Ascending aorta (tissue), 2 donors: ENCODE measurements at places on chromosomes 1 and 21.

DNA sequence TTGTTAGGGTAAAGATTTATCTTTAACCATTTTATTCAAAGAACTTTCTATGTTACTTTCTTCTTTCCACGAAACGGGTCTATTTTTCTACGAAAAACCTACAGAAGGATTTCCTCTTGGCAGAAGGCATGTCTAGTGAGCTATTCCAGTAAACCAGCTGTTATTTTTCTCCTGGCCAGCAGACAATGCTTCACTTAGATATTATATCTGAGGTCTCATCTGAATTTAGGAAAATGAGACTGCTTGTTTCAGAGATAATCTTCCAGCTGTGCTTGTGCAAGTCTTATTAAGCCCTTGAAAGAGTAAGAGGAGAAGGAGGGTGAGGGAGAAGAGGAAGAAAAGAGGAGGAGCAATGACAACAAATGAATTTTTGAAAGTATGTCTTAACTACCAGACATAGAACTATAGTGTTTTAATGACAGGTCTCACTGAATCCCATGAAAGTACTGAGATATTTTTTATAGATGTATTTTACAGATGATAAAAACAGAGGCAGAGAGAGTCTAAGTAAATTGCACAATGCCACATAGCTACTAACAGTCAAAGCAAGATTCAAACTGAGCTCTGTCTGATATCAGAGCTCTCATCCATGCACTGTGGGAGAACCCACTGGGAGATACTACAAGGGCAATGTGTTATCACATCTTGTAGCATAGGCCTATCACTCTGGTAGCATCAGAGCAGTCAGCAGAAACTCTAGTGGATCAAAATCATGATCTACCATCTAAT, 54.6 kb upstream of the SAMSN1 start:
- DNase-seq, result no peak

- no peak for DNase-seq
Measured at GRCh38 chr1:88888750-88889149, 2.6 kb downstream of the GTF2B start.

DNA sequence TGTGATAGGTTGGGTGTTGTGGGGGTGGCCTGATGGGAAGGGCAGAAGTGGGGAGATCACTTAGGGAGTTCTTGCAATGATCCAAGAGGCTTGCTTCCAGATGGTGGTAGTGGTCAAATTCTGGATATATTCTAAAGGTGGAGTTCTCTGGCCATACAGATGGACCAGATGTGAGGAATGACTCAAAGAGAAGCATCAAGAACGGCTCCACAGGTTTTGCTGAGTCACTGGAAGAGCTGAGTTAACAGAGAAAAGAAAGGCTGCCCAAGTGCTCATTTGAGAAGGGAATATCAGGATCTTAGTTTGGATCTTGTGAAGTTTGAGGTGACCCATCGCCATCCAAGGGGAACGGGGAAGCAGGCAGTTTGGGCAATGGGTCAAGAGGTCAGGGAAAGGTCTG, 192.9 kb upstream of the GALNT2 start:
- no peak for DNase-seq

- no peak for DNase-seq
Measured at GRCh38 chr1:41323243-41323642, 38.0 kb upstream of the FOXO6 start.

DNA sequence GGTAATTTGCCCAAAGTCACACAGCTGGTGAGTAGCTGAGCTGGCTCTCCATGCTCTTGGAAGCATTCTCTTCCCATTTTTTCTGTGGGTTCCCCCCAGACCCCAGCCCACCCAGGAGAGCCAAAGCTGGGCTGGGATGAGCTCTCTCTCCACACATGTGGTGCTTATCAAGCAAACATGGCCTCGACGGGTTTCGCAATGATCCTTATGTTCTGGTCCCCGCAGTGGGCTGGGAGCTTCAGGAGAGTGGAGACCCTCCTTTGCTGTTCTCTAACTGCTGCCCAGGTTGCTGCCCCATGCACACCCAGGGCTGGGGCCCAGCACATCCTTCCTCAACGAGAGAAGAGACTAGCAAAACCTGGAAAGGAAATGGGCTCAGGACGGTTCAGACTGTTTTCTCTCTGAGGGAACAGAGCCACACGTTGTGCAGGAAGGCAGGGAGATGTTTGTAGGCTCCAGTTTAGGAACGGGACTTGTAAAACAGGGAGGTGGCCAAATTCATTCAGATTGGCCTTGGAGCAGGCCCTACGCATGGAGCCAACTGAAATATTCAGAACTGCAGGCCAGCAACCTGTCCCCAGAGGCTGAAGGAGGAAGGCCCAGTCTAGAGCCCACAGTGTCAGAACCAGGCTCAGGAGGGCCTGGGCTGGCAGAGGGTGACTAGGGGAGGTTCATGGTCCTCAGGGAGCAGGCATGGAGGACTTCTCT, 27.2 kb upstream of the CSF1 start:
- DNase-seq, result peak; percentile 77

- DNase-seq, result no peak
Measured at GRCh38 chr1:205714190-205714905, 34.0 kb upstream of the SLC45A3 start.

DNA sequence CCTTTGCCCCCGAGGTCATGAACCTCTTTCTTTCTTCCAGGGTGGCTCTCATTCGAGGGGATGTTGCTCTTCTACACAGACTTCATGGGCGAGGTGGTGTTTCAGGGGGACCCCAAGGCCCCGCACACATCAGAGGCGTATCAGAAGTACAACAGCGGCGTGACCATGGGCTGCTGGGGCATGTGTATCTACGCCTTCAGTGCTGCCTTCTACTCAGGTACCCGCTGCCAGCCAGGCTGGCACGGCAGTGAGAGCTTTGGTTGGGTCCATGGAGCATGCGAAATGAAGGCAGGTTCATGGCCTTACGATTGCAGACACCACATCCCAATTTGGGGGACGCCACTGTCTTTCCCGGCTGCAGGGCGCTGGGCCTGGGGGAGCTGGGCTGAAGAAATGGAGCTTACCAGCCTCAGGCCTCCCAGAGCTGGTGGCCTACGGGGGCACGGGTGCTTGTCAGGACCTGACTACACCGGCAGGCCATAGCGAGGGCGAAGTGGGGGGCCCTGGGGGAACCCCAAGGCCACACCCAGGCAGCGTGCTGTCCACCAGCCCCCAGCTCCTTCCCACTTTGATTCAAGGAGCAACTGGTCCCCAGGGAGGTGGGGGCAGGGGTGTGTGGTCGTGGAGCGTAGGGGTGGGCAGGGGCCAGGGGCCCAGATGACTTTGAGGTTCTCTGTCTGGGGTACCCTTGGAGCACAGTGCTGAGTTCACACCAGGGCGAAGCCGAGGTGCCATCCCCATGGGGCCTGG, 20.0 kb downstream of the SLC45A1 start:
- DNase-seq, result no peak

GRCh38 chr1:13617773-13618172, 34.1 kb downstream of the PDPN start:
- no peak for DNase-seq

GRCh38 chr21:36434144-36434543, 45.8 kb downstream of the CLDN14 start:
- DNase-seq, result no peak

DNA sequence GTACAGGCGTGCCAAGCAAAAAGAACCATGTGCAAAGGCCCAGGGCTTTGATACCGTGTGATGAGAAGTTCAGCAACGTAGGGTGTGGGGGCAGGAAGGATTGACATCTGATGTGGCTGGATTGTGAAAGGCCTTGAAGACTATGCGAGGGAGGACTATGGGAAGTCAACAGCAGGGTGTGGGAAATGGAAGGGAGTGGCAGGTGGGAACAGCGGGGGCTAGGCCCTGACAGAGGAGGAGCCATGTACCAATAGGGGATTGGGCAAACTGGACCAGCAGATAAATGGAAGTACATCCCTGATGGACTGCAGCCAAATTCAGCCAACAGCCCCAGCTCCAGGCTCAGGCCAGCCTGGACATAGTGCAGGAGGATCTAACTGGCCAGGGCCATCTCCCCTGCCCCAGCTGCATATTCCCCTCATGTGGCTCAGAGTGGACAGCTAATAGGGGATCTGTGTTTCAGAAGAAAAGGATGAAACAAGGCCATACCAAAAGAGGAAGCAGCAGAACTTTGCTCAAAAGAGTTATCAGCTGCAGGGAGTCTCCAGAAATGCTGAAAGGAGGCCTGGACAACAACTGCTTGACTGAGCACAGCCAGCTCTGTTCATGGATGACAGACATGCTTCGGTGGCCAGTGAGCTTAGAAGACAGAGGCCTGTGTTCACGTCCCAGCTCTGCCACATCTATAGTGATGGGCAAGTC, 140.2 kb upstream of the SGIP1 start:
- DNase-seq, result no peak

GRCh38 chr1:111754984-111755330, 744 bp upstream of the DDX20 start:
- no peak for DNase-seq

GRCh38 chr21:35470522-35470921, 421.4 kb upstream of the RUNX1 start:
- no peak for DNase-seq

DNA sequence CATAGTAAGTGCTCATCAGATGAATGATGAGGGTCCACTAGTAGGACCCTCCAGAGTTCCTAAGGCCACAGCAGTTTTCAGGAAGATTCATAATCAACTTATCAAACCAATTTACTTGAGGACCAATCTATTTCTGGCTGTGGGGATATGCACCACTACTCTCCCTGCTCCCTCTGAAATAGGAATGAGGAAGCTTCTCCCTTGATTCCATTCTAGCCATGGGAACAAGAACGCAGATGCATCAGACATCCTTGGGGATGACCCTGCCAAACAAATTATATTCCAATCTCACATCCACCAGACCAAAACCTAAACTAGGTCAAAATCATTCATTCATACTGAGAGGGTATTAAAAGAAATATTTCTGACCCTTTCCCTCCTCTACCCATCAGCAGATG, 31.5 kb downstream of the JAK1 start:
- DNase-seq, result no peak

DNA sequence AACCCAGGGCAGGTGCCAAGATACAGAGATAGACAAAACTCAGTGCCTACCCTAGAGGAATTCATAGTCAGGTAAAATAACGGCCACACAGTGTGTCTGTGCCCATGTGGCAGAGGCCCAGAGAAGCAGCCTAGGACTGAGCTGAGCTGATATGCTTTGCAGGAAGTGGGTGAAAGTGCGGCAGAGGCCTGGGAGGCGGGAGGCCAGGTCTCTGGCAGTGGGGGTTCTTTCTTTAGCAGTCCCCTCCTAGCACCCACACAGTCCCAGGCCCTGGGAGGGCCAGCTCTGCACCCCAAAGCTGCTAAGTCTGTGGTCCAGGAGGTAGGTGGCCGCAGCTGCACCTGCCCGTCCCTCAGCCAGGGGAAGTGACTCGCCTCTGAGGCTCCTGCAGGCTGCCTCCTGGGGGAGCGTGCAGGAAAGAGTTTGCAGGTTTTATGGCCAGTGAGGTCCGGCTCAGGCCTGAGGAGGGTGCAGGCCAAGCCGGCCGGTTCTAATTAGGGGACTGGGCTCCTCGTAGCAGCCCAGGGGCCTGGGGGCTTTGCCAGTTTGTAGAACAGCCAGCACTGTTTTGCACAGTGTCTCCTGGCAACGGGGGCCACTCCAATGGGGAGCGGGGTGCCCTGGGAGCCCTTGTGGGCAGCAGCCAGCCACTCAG, 107.9 kb downstream of the SPSB1 start:
- no peak for DNase-seq

DNA sequence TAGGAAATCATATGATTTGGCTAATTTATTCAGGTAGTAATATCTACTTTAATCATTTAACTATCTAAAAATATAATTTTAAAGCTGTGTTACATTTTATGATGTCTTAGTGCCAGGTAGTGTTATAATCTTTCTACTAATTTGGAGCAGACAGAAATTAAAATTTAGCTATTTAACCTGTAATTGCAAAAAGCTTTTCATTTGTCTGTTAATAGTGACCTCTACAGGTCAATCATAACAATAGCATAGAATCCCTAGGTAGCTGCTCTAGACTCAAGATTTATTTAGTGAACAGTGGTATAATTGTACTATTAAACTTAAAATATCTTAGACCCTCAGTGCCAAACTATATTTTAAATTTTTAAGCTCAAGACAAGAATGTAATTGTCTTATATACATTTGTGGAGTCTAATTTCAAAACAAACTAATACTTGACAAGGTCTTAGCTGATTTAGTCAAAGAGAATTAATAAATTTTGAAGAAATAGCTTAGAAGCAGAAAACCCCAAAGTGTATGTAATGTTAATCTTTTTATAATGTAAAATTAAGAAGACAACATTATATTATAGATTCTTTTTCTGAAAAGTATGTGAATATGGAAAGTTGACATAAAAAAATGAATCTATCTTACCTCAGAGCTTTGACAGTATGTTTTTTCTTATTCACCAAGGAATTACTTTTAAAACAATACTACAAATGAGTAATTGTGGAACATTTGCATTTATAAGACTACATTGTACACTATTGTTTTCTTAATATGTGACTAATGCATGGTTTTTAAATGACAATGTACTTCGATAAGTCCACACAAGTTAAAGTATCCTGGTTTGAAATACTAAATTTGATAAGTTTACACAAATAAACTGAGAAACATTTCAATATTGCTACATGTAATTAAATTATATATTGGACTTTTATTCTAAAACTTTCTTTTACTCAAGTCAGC, 64.1 kb upstream of the RNPC3 start:
- DNase-seq, result no peak

- no peak for DNase-seq
Measured at GRCh38 chr1:116449578-116449977, 76.5 kb downstream of the ATP1A1 start.

GRCh38 chr1:224714553-224714952, 98.4 kb downstream of the CNIH3 start:
- DNase-seq, result no peak

- no peak for DNase-seq
Measured at GRCh38 chr1:110888049-110888448, 15.1 kb downstream of the CD53 start.

DNA sequence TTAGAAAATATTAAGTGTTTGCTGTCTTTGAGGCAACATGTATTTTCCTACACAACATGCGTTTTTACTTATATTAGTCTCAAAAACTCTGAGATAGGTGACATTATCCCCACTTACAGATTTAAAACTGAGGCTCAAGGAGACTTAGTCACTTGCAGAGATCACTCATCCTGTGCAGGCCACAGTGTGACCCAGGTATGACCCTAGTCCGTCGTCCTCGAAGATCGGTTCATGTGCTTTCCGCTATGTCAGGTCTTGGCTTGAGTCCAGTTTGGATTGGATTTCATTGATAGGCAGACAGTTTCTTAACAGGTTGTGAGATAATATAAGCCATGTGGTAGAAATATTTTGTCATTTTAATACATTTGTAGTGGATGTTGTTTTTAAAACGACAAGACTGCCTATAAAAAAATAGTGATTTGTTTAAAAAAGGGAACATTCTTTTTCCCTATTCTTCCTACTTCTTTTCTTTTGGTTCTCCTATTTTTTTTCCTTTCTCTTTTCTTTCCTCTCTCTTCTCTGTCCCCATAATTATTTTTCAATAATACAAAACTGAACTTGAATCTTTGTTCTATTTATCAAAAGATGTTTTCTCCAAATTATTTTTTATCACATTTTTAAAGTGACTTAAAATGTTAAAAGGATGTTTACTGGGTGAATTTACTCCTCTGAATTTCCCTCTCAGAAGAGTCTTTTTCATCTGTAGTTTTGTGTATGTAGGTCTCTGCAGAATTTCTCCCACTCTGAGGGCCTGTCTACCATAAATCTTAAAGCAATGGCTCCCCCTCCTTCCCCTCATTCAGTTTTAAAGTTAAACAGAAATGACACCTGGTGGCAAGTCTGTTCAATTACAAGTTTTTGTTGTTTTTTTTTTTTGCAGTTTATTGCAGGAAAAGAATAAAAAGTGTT, 81.8 kb downstream of the PHTF1 start:
- DNase-seq, result no peak
